Calu3 (cell line): ENCODE measurements at places on chromosomes 3 and 15. TPM values are rescaled to one million over a fixed set of nuclear protein-coding genes. Genes with fewer than 3 reads are reported as not detected.

Gene CP
- total RNA-seq, result 4.0 and 5.4 TPM in 2 replicates

Gene CNTN3
- not detected in 2 replicates for total RNA-seq

Gene CHRD
- total RNA-seq, result not detected in 2 replicates

Gene TNK2
- 50.4 and 53.0 TPM in 2 replicates for total RNA-seq

Gene ROPN1
- not detected in 2 replicates for total RNA-seq

Gene GOLGA8N
- total RNA-seq, result 0.45 and 0.51 TPM in 2 replicates

Gene SLC24A5
- not detected in 2 replicates for total RNA-seq

Gene TIMP4
- total RNA-seq, result 0.22 and 0.28 TPM in 2 replicates

Gene CA12
- total RNA-seq, result 21.5 and 26.0 TPM in 2 replicates

Gene TMEM158
- 2.2 and 2.5 TPM in 2 replicates for total RNA-seq

Gene SLC28A1
- total RNA-seq, result 0.17 and 0.37 TPM in 2 replicates

Gene SNURF
- not detected in 2 replicates for total RNA-seq

Gene CD80
- total RNA-seq, result not detected in 2 replicates

Gene DNASE1L3
- not detected in 2 replicates for total RNA-seq

Gene PDCD10
- total RNA-seq, result 117 and 120 TPM in 2 replicates

Gene RTP1
- not detected in 2 replicates for total RNA-seq

Gene C2CD4A
- 17.1 and 17.6 TPM in 2 replicates for total RNA-seq

Gene ZBTB47
- total RNA-seq, result 6.0 and 7.2 TPM in 2 replicates

Gene RPL32
- 1,117 and 1,222 TPM in 2 replicates for total RNA-seq

Gene CFAP92
- 0.92 and 1.3 TPM in 2 replicates for total RNA-seq

Gene TF
- total RNA-seq, result 1.1 TPM in 2 replicates

Gene VEPH1
- 26.0 and 35.1 TPM in 2 replicates for total RNA-seq

Gene C3orf49
- total RNA-seq, result not detected in 2 replicates

Gene MESP2
- not detected in 2 replicates for total RNA-seq

Gene IL17RC
- 19.1 and 24.7 TPM in 2 replicates for total RNA-seq

Gene ISL2
- total RNA-seq, result 5.3 and 7.6 TPM in 2 replicates

Gene TMEM266
- 0.17 TPM in 1 of 2 replicates, not detected in the other for total RNA-seq

Gene FANCD2OS
- total RNA-seq, result not detected in 2 replicates

Gene XCR1
- total RNA-seq, result not detected in 2 replicates

Gene SI
- total RNA-seq, result not detected in 2 replicates

Gene RPUSD2
- 8.5 and 9.2 TPM in 2 replicates for total RNA-seq

Gene ADAMTS17
- 3.5 and 7.3 TPM in 2 replicates for total RNA-seq

Gene LRRC31
- total RNA-seq, result 2.8 and 3.3 TPM in 2 replicates

Gene MAGEL2
- not detected in 2 replicates for total RNA-seq

Gene LMAN1L
- 0.35 and 1.1 TPM in 2 replicates for total RNA-seq

Gene SLC6A1
- total RNA-seq, result not detected in 2 replicates

Gene DOCK3
- 0.19 and 0.34 TPM in 2 replicates for total RNA-seq

Gene LOXL1
- total RNA-seq, result 2.1 and 2.2 TPM in 2 replicates

Gene CFAP91
- total RNA-seq, result 1.5 and 2.2 TPM in 2 replicates

Gene CCR5
- not detected in 2 replicates for total RNA-seq

Gene FRMD5
- 7.0 and 10.9 TPM in 2 replicates for total RNA-seq

Gene BCL2A1
- not detected in 2 replicates for total RNA-seq

Gene FOXB1
- not detected in 2 replicates for total RNA-seq

Gene IL5RA
- total RNA-seq, result not detected in 2 replicates

Gene STAC
- 12.0 and 12.8 TPM in 2 replicates for total RNA-seq

Gene MAP1A
- 0.05 and 0.27 TPM in 2 replicates for total RNA-seq

Gene BUB1B
- 39.0 and 41.8 TPM in 2 replicates for total RNA-seq

Gene FYTTD1
- 37.4 and 37.6 TPM in 2 replicates for total RNA-seq

Gene OR5H14
- 0.05 TPM in 1 of 2 replicates, not detected in the other for total RNA-seq

Gene KBTBD8
- 4.1 and 5.9 TPM in 2 replicates for total RNA-seq

Gene ANKUB1
- not detected in 2 replicates for total RNA-seq
